ENCODE measurements at places on chromosomes 1 and 21.

GRCh38 chr1:107132780-107133179, 8.1 kb upstream of the NTNG1 start:
- ATAC-seq, result no peak

GRCh38 chr21:35342440-35342839, 293.3 kb upstream of the RUNX1 start:
- peak; percentile 86 for ATAC-seq

GRCh38 chr1:29504709-29505410, 268.5 kb downstream of the PTPRU start:
- ATAC-seq, result no peak

DNA sequence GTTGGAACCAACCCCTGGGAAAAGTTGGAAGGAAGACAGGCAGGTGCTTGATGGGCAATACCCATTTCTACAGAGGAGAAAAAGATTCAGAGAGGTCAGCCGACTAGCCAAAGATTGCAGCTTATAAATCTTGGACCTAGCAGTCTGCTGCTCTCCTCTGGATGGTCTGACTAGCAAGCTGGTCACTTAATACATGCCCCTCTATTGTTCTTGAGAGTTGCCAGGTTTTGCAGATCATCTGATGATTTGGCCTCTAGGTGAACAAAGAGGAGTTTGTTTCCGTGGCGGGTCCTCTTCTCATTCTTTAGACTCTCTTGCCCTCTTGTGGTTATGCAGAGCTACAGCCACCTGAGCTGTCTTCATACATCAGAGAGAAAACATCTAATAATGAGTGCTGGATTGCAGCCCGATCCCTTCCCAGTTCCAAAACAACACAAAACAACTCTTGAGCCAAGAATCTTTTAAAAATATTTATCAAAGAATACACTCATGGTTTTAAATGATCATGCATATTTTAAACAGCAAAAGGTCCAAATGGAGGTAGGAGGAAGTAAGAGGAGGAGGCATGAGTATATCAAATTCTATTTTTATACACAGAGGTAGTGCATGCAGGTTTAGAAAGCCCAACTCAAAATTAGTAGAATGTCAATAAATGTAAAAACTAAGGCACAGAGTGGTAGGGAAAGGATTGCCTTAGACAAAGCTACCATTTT, 115.7 kb downstream of the SLC30A10 start:
- ATAC-seq, result no peak

GRCh38 chr1:94590203-94591137, 48.9 kb upstream of the F3 start:
- ATAC-seq, result no peak

GRCh38 chr1:29490204-29490934, 254.0 kb downstream of the PTPRU start:
- ATAC-seq, result no peak

- no peak for ATAC-seq
Measured at GRCh38 chr1:44932151-44932550, 54.2 kb downstream of the EIF2B3 start.

- no peak for ATAC-seq
Measured at GRCh38 chr1:117734403-117734802, 128.6 kb downstream of the TENT5C start.

- ATAC-seq, result peak; percentile 65
Measured at GRCh38 chr1:22641906-22642636, 1.4 kb upstream of the C1QC start.

- ATAC-seq, result no peak
Measured at GRCh38 chr1:40977716-40978115, 1.8 kb upstream of the CTPS1 start.

DNA sequence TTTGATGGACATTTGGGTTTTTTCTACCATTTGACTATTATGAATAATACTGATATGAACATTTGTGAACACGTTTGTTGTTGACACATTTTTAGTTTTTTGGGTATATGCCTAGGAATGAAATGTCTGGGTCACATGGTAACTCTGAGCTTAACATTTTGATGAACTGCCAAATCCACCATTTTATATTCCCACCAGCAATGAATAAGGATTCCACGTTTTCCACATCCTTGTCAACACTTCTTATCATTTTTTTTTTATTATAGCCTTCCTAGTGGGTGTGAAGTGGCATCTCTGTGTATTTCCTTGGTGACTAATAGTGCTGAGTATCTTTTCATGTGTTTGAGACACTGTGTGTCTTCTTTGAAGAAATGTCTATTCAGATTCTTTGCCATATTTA, 67.6 kb downstream of the RASAL2 start:
- ATAC-seq, result no peak

DNA sequence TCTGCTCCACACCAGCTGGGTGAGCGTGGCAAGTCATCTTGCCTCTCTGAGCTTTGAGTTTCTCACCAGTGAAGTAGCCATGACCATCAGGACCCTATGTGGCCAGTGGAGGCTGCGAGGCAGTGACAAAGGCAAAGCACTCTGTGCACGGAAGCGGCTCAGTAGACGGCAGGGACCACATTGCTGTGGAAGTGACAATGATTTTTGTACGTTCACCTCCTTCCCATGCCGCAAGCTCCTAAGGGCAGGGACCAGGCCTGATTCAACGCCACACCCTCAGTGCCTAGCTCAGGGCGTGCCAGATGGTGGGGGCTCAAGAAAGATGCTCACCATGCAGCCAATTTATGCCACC, 210.5 kb downstream of the MATN1 start:
- ATAC-seq, result no peak

DNA sequence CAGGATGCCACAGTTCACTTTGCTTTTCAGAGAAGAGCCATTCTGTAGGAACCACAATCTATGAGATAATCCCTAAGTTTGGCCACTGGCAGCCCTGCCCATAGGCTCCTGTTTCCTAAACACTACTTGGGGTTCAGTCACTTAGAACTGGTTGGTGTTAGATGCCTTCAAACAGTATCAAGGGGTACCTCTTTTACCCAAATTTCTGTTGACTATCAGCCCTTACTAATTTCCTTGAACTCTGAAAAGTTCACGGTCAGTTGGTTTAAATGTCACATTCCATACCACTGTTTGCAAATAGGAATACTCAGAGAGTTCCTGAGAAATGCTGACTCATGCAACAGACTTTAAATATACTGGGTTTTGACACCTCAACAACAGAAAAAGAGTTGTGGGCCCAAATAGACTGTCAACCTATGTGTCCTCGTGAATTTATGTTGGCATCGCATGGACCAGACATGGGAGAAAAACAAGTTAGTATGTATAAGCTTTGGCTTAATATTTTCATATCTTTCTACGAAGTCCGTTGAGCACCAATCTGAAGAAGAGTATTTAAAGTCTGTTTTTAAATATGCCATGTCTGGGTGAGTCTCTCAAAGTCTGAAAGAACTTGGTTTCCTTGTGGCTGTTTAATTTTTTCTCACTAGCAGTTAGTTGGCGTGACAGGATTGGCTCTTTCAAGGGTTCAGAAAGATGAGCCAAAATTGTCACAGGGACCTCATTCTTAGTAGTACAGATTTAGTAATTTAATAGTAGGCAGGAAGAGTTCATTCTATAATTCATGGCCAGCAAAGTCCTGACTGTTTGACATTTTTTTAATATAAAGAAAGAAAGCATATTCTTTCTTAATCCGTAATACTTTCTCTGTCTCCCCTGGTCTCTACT, 56.5 kb upstream of the ZNF326 start:
- no peak for ATAC-seq

DNA sequence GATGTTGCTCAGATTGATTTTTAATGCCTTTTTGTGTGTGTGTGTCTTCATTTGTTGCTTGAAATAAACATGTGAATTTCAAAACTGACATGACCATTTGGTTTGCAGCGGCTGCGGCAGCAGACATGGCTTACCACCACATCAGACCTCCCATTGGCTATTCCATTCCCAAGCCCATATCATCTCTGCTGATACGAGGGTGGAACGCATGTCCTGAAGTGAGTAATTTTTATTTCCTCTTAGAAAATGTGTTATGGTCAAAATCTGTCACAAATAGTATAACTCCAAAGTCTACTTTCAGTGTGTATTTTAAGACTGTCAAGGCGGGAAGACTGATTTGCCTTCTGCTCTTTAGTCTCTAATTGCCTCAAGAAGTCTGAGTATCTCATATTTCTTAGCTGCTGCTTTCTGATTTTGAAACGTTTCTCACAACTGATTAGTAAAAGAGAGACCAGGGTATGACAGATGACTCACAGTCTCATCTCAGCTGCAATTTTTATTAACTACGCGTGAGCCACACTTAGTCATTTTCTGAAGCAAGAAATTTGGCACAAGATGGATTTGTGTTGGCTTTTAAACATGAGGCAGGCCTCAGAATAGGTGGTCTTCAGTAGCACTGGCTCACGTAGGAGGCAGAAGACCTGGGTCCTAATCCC, 49.0 kb downstream of the LRRC53 start:
- peak; percentile 60 for ATAC-seq

DNA sequence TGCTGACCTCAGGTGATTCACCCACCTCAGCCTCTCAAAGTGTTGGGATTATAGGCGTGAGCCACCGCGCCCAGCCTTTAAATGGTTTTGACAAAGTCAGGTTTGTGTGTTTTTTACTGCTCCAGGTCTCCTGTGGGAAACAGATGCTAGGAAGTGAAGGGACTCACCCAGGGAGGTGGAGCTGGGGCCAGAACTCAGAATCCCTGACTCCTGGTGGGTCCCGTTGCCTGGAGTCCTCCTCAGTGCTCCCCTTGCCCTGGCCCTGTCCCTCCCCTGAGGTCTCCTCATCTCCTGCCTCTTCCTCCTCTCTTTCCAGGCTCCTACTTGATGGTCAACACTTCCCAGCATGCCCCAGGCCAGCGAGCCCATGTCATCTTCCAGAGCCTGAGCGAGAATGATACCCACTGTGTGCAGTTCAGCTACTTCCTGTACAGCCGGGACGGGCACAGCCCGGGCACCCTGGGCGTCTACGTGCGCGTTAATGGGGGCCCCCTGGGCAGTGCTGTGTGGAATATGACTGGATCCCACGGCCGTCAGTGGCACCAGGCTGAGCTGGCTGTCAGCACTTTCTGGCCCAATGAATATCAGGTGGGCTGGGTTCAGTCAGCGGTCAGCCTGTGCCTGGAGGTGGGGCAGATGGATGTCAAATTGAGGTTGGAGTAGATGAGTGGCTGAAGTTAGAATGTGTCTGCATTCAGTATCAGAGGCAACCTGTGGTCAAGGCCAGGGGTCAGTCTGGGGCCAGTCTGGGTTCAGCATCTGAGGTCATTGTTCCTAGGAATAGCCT, 22.1 kb downstream of the PTPRU start:
- ATAC-seq, result no peak

GRCh38 chr1:102045752-102046151, 49.0 kb upstream of the OLFM3 start:
- no peak for ATAC-seq

DNA sequence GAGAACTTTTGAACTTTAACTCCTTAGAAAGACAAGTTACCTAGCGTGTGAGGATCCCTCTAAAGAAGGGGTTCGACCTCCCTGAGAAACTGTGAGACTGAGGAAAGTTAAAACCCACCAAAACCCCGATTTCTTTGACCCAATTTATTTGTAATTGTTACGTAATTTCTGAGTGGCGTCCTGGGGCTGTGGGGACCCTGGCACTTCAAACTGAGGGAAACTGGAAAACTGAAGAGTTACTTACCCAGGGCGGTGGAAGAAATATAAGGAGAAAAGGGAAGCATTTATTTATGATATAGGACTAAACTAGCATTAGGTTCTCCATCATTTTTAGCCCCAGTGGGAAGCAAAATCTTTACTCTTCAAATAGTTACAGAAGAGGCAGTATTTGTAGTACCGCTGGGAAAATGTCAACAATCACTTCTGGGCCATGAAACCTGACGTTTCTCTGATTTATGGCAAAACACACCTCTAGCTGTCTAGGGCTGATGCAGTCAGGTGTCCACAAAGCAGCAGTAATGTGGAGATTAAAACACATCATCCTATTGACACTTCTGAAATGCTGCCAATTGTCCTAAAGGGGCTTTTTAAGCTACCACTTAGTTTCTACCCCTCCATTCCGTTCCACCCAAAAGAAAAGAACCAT, 430 bp downstream of the S100B start:
- ATAC-seq, result no peak

DNA sequence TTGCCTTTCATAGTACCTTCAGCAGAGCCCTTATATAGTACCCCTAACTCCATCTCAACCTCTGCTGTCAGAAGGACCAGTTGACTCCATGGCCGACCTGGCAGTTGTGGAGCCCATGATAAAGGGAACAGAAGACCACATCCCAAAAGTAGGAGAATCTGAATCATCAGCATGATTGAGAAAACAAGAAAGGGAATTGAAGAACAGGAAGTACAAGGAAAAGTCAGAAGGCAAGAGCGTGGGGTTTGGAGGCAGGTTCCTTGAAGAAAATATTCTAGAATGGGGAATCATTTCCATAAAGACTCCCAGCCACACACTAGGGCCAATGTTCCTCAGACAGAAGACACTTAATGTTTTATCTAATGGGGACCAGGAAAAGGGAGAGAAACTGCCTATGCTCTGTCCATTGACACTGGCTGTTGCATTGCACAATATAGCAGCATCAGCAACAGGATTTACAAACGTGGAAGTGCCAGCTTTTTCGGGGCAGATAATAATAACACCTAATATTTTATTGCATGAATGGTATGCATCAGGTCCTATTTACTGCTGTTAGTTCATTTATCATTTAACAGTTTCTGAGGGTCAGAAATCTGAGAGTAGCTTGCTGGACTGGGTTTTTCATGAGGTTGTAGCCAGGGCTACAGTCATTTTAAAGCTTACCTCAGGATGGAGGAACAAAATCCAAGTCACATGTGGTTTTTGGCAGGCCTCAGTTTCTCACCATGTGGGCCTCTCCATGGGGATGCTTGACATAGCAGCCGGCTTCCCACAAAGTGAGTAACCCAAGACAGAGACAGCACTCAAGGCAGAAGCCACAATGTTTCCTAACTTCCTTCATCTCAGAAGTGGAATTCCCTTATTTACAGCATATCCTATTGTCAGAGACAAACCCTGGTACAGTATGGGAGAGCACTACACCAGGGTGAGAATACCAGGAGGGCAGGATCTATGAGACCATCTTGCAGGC, 483.4 kb downstream of the PLPP3 start:
- no peak for ATAC-seq

DNA sequence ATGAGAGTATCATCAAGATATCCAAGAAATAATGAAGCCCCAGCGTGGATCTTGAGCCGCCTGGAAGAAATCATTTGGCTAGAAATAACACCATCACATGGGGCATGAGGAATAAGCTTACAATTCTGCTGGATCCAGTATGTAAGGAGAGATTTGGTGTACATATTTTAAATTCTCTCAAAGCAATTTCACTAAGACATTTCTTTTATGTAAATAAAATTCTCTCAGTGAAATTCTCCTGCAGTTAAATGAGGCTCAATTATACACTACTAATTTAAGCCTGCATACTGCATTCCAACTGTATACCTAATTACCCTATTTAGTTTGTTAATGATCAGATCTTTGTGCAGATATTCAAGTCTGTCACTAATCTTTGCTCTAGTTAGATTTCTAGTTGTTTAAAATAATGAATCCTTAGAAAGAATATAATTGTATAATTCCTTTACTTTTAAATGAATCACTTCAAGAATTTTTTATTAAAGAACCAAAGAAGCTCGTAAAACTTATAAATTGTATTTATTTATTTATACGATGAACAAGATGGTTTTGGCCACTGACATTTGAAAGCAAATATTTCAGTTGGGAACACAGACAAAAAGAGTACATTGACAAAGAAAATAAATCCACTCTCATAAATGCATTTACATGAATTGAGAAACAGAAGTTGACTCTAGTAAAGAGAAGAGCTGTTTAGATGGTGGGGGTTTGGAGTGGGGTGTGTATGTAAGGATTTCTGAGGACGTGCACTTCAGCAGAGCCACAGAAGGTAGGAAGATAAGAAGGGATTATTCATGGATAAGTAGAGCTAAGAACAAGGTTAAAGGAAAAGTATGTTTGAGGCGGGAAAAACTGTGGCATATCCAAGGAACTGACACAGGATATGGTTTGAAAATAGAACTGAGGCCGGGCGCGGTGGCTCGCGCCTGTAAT, 466.8 kb downstream of the DSCAM start:
- ATAC-seq, result no peak

GRCh38 chr1:231706934-231707333, 80.3 kb downstream of the DISC1 start:
- ATAC-seq, result no peak

Data from activated CD4-positive, CD25-positive, alpha-beta regulatory T cell treated with anti-CD3 and anti-CD28 coated beads, Interleukin-2, amount 50 U/mL, for 24 hours (primary cell).